ENCODE measurements at places on chromosomes 3 and 15.

- H3K27ac ChIP-seq, result no peak overlapping the region
- no peaks in the 10 kb centered on the region for H3K27me3 ChIP-seq
- no peak overlapping the region for H3K4me3 ChIP-seq
- no peak for DNase-seq
- H3K36me3 ChIP-seq, result no peaks in the 10 kb centered on the region
- H3K4me1 ChIP-seq, result peaks cover 9% of the 10 kb centered on the region
Observed at GRCh38 chr3:65479990-65480389, 558.7 kb downstream of the MAGI1 start.

DNA sequence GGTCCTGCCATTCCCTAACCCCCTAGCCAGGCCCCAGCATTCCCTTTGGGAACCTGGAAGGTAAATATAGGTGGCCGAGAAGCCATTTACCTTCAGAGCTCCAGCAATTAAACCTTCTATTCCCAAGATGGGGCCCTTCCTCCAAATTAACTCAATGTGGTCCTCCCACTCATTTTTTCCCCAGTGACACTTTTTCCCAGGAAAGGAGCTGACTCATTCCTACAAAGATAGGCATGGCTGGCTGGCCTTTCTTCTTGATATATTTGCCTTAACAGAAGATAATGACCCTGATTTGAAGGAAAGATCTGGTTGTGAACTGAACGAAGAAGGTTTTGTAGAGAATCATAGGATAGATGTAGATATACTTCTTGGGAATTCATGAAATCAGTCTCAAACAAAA is 279.0 kb upstream of the VEPH1 start:
- no peaks in the 10 kb centered on the region for H3K4me1 ChIP-seq
- H3K27ac ChIP-seq, result no peak overlapping the region
- no peaks in the 10 kb centered on the region for H3K36me3 ChIP-seq
- no peaks in the 10 kb centered on the region for H3K27me3 ChIP-seq
- H3K4me3 ChIP-seq, result no peak overlapping the region
- no peak for DNase-seq

DNA sequence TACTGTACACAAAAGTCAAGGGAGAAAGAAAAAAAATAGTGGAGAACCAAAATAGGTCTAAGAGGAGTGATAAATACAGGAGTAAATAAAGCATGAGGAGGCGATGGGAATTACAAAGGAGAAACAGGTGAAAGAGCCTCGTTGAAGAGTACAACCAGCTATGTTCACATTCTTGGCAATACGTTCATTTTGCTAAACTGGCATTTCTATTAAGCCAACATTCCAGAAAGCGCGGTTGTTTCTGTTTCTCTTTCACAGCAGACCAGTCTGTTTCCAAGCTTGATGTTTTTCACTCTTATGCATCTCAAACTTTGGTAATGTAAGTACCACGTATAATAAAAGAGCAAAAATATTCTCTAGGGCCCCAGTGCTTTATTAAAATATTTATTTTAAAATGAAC is 74.5 kb downstream of the NSUN3 start:
- H3K4me3 ChIP-seq, result no peak overlapping the region
- H3K4me1 ChIP-seq, result no peaks in the 10 kb centered on the region

- DNase-seq, result no peak
- peak overlapping the region; percentile 49 for H3K27ac ChIP-seq
Observed at GRCh38 chr15:71329497-71330260, 214.4 kb downstream of the THSD4 start.

- H3K27ac ChIP-seq, result no peak overlapping the region
- H3K36me3 ChIP-seq, result no peaks in the 10 kb centered on the region
- H3K4me1 ChIP-seq, result no peaks in the 10 kb centered on the region
- no peak overlapping the region for H3K4me3 ChIP-seq
- no peak for DNase-seq
Observed at GRCh38 chr3:159787178-159787574, 201.5 kb upstream of the IL12A start.

DNA sequence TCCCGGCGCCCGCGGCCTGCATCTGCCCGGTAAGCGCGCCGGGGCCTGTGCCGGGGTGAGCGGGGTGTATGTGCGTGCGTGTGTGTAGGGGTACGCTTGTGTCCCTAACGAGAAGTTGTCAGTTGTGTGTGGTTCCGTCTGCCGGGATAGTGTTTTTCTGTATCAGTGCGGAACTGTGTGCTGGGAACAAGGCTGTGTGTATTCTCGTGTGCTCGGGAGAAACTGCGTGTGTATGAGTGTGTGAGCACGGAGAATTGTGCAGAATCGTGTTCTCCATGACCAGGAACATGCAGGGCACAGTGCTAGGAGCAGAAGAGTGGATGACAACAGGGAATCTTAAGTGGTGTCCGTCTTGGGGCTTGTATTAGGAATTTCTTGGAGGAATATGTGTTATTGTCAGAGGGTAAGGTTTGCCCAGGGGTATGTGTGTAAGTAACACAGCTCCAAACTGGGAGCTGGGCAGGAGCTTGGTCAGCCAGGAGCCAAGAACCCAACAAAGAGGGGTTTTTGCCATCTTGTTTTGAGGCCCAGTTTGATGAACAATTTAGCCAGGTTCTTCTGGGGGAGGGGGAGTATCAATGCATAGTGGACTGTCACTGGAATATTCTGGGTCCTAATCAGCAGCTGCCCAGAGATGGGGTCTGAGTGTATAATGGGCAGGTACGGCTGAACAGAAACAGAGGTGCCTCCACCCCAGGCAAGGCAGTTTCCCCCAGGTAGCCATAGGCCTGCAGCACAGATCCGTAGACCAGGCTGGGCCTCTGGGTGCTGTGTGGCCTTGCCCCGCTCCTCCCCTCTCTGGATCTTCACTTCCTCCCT is 2.1 kb downstream of the ISL2 start:
- DNase-seq, result no peak
- no peak overlapping the region for H3K27ac ChIP-seq
- H3K27me3 ChIP-seq, result peaks cover 100% of the 10 kb centered on the region
- no peak overlapping the region for H3K4me3 ChIP-seq
- peaks cover 85% of the 10 kb centered on the region for H3K4me1 ChIP-seq

GRCh38 chr3:119098619-119099222 is 47.2 kb upstream of the TEX55 start:
- no peaks in the 10 kb centered on the region for H3K36me3 ChIP-seq
- H3K4me3 ChIP-seq, result no peak overlapping the region
- H3K4me1 ChIP-seq, result no peaks in the 10 kb centered on the region
- H3K27me3 ChIP-seq, result no peaks in the 10 kb centered on the region
- no peak for DNase-seq

DNA sequence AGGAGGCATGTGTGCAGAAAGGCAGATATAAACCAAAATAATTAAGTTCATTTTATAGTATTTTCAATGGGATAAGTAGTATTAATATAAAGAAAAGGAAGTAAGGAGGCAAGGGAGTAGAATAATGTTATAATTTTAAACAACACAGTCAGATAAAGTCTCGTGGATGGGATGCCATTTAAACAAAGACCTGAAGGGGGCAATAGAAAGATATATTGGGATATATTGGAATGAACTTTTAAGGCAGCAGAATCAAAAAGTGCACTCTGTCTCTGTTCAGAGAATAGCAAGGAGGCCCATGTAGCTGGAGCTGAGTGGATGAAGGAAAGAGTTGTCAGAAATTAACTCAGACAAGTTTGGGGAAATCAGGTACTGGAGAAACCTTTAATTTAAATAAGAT is 158.7 kb downstream of the CGGBP1 start:
- no peaks in the 10 kb centered on the region for H3K27me3 ChIP-seq
- H3K4me1 ChIP-seq, result no peaks in the 10 kb centered on the region
- DNase-seq, result no peak
- no peaks in the 10 kb centered on the region for H3K36me3 ChIP-seq

DNA sequence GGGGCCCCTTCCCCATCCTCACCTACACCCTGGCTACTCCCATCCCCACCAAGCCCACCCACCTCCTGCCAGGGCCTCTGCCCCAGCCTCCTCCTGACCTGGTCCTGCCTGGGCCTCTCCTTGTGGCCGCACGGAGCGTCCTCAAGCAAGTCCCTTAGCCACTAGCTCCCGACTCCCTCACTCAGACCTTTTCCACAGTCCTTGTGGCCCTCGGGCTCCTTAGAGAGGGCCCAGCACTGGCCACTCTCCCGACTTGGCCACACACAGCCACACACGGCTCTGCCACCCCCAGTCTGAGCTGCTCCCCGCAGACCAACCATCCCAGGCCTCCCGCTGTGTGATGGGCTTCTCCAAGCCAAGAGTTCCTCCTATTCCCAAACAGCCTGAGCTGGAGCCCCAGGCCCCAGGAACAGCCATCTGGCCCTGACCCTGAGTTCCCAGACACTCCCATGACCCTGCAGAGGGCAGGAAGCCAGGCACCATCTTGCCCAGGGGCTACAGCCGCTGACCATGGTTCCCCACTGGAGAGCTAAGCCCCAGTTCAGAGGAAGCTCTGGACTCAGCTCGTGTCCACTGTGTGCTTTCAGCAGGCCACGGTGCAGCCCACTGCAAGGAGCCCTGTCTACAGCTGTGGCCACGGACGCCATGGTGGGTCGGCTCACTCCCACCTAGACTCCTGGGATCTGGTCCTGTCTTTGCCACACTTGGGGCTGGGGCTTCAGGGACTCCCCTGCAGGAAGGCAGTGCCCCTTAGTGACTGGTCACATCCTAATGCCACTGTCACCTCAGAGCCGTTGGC is 7.0 kb upstream of the RAB43 start:
- H3K27me3 ChIP-seq, result no peaks in the 10 kb centered on the region
- H3K4me1 ChIP-seq, result no peaks in the 10 kb centered on the region
- no peak overlapping the region for H3K4me3 ChIP-seq
- peak; percentile 72 for DNase-seq

DNA sequence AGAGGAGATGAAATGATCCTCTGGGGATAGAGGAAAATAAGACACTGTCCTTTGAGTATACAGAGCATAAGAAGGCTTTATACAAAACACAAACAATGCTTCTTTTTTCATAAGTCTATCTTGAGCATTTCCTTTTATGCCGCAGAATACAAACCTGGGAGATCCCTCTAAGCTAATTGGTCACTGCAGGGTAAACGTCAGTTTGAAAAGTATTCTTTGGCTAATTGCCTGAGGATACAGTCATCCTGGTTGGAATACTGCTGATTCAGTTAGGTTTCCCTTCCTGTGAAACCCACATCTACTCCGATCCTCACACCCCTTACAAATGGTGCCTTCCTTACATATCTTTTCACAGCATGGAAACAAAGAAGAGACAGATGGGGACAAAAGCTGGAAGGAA is 10.6 kb downstream of the WNT5A start:
- H3K27ac ChIP-seq, result no peak overlapping the region
- no peak overlapping the region for H3K4me3 ChIP-seq
- H3K4me1 ChIP-seq, result no peaks in the 10 kb centered on the region
- DNase-seq, result no peak
- peaks cover 21% of the 10 kb centered on the region for H3K27me3 ChIP-seq

GRCh38 chr3:7188551-7188950 is 327.6 kb downstream of the GRM7 start:
- no peaks in the 10 kb centered on the region for H3K27me3 ChIP-seq
- no peak overlapping the region for H3K27ac ChIP-seq
- H3K4me3 ChIP-seq, result no peak overlapping the region
- no peaks in the 10 kb centered on the region for H3K36me3 ChIP-seq
- no peaks in the 10 kb centered on the region for H3K4me1 ChIP-seq
- no peak for DNase-seq

GRCh38 chr3:47380026-47380600 is 708 bp upstream of the PTPN23 start:
- H3K27ac ChIP-seq, result peak overlapping the region; percentile 92
- peak overlapping the region; percentile 96 for H3K4me3 ChIP-seq
- H3K27me3 ChIP-seq, result no peaks in the 10 kb centered on the region
- no peak for DNase-seq

DNA sequence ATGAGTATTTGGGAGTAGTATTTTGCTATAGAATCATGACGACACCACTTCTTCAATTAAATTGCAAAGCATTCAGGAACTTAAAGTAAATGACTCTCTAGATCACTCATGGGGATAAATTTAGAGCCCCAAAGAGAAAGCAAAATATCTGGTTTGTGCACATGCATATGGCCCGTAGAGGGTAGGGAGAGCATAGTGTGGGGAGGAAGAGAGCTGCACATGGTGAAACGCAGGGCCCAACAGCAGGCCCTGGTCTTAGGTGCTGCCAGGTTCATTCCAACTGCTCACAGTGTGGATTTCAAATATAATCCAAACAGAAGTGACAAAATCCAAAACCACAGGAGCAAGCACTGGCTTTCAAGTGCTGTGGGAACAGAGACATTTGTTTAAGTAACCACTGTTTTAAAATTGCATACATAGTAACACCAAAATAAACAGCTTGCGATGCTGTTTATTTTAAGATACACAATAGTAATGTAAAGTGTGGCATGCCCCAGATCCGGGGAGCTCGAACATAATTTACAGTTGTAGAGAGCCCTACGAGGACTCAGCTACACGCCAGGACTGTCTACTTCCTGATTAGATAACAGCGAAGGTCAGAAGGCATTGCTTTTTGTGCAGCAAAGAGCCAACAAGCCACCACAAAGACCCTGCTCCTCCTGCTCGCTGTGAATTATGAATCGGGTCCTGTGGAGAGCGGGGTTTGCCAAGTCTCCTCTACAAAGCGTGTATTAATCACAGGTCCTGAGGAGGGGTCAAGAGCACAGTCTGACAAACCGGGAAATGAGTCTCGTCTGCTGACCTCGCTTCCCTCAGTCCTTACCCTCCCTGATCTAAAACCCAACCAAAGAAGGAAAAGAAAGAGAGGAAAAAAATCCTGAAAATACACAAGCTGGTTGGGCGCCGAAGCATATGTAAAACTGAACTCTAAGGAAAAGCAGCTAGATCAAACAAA is 80.6 kb downstream of the MEIS2 start:
- no peaks in the 10 kb centered on the region for H3K27me3 ChIP-seq
- DNase-seq, result no peak
- no peaks in the 10 kb centered on the region for H3K4me1 ChIP-seq

- peak overlapping the region; percentile 60 for H3K4me3 ChIP-seq
- no peaks in the 10 kb centered on the region for H3K36me3 ChIP-seq
- peaks cover 62% of the 10 kb centered on the region for H3K4me1 ChIP-seq
- no peak for DNase-seq
Observed at GRCh38 chr3:123028233-123028828, 768 bp upstream of the SEMA5B start.

DNA sequence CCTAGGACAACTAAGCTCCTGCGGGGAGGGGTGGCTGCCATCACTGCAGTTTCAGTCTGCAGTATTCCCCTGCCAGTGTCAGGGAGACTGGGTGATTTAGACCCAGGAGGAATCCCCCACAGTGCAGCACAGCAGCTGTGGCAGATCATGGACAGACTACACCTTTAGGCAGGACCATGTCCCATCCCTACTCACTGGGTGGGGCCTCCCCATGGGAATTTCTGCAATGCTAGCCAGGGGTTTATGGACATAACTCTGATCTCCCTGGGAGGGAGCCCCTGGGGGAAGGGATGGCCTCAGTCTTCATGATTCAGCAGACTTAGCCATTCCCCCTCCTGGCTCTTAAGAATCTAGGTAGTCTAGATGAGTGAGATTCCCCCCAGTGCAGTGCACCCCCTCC is 130.1 kb upstream of the STAC start:
- no peaks in the 10 kb centered on the region for H3K36me3 ChIP-seq
- no peak overlapping the region for H3K27ac ChIP-seq
- no peaks in the 10 kb centered on the region for H3K4me1 ChIP-seq
- no peak overlapping the region for H3K4me3 ChIP-seq
- peak; percentile 52 for DNase-seq

- H3K27ac ChIP-seq, result peak within 1 kb of the TSS; percentile 71
- H3K4me3 ChIP-seq, result peak within 1 kb of the TSS; percentile 92
- H3K4me1 ChIP-seq, result peaks cover 23% of the 10 kb centered on the region
- no peaks in the 10 kb centered on the region for H3K36me3 ChIP-seq
- DNase-seq, result peak; percentile 88
Observed at GRCh38 chr15:78811124-78811824, at the start of gene ADAMTS7. Gene ADAMTS7 (minus strand): TSS chr15:78811464. CDS start chr15:78811220, 244 bp downstream.

GRCh38 chr3:107082527-107082926 is 294.7 kb upstream of the CCDC54 start:
- no peaks in the 10 kb centered on the region for H3K27me3 ChIP-seq
- no peaks in the 10 kb centered on the region for H3K4me1 ChIP-seq
- H3K27ac ChIP-seq, result no peak overlapping the region
- DNase-seq, result no peak
- no peaks in the 10 kb centered on the region for H3K36me3 ChIP-seq
